Esophagus squamous epithelium (tissue), 5 donors: ENCODE measurements at places on chromosomes 6 and 20. TPM values are rescaled to one million over a fixed set of nuclear protein-coding genes. Genes with fewer than 3 reads are reported as not detected.

DNA sequence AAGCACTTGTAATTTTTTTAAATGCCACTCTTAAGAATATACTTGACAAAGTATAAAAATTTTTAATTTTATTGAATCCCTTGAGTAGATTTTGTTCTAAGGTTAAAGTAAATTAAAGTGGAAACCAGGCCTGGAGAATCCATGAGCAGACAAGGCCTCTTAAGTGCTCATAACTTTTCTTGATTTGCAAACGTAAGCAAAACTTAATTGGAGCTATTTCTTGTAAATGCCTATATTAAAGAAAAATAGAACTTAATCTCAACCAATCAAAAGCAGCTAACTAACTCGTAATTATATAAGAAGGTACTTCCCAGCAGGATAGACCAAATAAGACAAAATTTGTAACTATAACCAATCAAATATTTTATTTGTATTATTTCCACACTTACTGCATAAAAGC, 12.7 kb upstream of the DEFB129 start:
- H3K27me3 ChIP-seq, result no peaks in the 10 kb centered on the region
- no peaks in the 10 kb centered on the region for H3K4me1 ChIP-seq
- DNase-seq, result no peak
- no peaks in the 10 kb centered on the region for H3K36me3 ChIP-seq
- no peak overlapping the region for H3K27ac ChIP-seq

DNA sequence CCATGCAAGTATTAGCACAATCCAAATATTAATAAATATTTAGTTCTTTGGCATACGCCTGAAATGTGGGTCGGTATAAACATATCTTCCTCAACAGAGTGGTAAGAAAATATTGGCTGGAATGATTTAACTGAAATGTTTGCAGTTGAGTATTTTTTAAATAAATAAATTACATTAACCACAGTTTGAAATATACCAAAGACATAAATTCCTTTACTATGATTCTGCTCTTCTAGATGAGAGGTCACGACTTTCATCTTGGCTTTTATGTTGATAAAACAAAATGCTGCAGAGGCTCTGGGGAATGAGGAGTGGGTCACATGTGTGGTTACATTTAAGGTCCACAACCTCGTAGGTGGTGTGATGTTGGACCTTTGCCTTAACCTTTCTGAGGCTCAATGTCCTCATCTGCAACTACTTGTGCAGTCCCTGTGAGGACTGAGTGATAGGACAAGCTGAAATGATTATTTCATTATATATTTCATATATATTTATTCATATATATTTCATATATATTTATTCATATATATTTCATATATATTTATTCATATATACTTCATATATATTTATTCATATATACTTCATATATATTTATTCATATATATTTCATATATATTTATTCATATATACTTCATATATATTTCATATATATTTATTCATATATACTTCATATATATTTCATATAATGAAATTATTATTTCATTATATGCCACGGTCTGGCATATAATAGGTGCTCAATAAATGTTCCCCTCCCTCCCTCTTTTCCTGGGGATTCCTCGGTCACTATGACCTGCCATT, 107.4 kb downstream of the SAMD5 start:
- H3K27ac ChIP-seq, result no peak overlapping the region
- DNase-seq, result no peak
- no peaks in the 10 kb centered on the region for H3K27me3 ChIP-seq
- H3K36me3 ChIP-seq, result no peaks in the 10 kb centered on the region

- no peak overlapping the region for H3K27ac ChIP-seq
- H3K36me3 ChIP-seq, result no peaks in the 10 kb centered on the region
- no peaks in the 10 kb centered on the region for H3K27me3 ChIP-seq
Measured at GRCh38 chr6:161445021-161445799, 171.3 kb upstream of the AGPAT4 start.

GRCh38 chr6:98787961-98788360, 46.4 kb upstream of the POU3F2 start:
- H3K4me1 ChIP-seq, result no peaks in the 10 kb centered on the region
- no peaks in the 10 kb centered on the region for H3K36me3 ChIP-seq
- no peak for DNase-seq
- no peak overlapping the region for H3K4me3 ChIP-seq
- H3K27ac ChIP-seq, result no peak overlapping the region
- no peaks in the 10 kb centered on the region for H3K27me3 ChIP-seq

DNA sequence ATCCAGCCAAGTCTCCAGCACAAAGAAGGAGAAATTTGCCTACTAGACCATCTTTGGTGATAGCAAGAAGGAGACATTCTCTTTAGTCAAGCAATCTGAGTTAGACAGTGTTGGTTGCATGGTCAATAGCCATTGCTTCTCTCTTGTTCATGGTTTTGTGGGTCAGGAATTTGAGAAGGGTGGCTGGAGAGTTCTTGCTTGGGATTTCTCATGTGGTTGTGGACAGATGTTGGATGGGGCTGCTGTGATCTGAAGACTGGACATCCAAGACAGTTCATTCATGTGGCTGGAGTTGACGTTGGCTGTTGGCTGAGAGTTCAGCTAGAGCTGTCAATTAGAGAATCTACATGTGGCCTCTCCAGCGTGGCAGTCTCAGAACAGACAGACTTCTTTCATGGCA, 322.3 kb upstream of the PRDM1 start:
- H3K4me3 ChIP-seq, result no peak overlapping the region
- H3K27me3 ChIP-seq, result no peaks in the 10 kb centered on the region
- no peak for DNase-seq
- no peaks in the 10 kb centered on the region for H3K36me3 ChIP-seq

GRCh38 chr20:40249805-40250204, 439.2 kb downstream of the MAFB start:
- no peak for DNase-seq
- peaks cover 16% of the 10 kb centered on the region for H3K4me1 ChIP-seq
- no peak overlapping the region for H3K27ac ChIP-seq
- H3K36me3 ChIP-seq, result no peaks in the 10 kb centered on the region

TAGAP gene
- total RNA-seq, result 1.4 TPM
